HT1080 (cell line): ENCODE measurements at places on chromosomes 3 and 15. TPM values are rescaled to one million over a fixed set of nuclear protein-coding genes. Genes with fewer than 3 reads are reported as not detected.

ZCWPW2 gene
- total RNA-seq = not detected in 2 replicates

LARP6 gene
- total RNA-seq = 75.6 and 87.1 TPM in 2 replicates

GRCh38 chr15:38589502-38589901, 24.9 kb upstream of the RASGRP1 start:
- peak; percentile 59 for DNase-seq

GRCh38 chr3:185115371-185115770, 37.5 kb downstream of the C3orf70 start:
- no peak for DNase-seq

MAGI1 gene
- total RNA-seq = 12.4 and 15.2 TPM in 2 replicates

DNA sequence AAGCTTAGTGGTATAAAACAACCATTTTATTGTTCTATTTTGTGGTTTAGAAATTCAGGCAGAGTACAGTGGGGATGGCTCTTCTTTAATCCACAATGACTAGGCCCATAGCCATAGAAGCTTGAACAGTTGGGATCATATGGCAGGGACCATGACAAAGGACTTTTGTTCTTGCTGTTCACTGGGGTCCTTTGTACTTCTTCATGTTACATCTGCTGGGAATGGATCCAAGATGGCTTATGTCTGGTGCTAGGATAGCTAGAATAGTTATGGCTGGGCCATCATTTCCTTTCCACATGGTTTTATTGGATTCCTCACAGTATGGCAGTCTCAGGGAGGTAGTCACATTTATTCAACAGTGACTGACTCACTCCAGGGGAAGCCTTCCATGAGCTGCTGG, 427.9 kb upstream of the AGTR1 start:
- DNase-seq = peak; percentile 92

PIAS1 gene
- 8.1 and 22.7 TPM in 2 replicates for total RNA-seq

- no peak for DNase-seq
Measured at GRCh38 chr15:90234096-90234988, at the start of gene GDPGP1. GDPGP1 (plus strand) TSS chr15:90234209; CDS start chr15:90240909, 6,700 bp downstream.

- DNase-seq = no peak
Measured at GRCh38 chr3:135650309-135650708, 315.2 kb upstream of the PPP2R3A start.

GRCh38 chr15:62901909-62902546, 140.5 kb upstream of the TPM1 start:
- no peak for DNase-seq

- no peak for DNase-seq
Measured at GRCh38 chr3:23312866-23313265, 109.7 kb downstream of the UBE2E2 start.

DNA sequence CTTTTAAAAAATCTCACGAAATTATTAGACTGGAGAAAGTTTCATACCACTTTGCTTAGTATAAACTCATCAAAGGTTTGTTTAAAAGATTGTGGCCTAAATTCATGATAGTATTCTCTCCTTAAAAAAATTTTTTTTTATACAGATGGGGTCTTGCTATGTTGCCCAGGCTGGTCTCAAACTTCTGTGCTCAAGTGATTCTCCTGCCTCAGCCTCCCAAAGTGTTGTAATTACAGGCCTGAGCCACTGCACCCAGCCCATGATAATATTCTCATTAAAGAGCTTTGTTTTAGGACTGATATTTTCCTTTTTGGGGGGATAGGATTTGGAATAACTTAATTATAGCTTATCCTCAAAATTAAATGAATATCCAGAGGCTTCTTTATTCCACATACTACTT, 19.9 kb downstream of the ECT2 start:
- DNase-seq = no peak

DNA sequence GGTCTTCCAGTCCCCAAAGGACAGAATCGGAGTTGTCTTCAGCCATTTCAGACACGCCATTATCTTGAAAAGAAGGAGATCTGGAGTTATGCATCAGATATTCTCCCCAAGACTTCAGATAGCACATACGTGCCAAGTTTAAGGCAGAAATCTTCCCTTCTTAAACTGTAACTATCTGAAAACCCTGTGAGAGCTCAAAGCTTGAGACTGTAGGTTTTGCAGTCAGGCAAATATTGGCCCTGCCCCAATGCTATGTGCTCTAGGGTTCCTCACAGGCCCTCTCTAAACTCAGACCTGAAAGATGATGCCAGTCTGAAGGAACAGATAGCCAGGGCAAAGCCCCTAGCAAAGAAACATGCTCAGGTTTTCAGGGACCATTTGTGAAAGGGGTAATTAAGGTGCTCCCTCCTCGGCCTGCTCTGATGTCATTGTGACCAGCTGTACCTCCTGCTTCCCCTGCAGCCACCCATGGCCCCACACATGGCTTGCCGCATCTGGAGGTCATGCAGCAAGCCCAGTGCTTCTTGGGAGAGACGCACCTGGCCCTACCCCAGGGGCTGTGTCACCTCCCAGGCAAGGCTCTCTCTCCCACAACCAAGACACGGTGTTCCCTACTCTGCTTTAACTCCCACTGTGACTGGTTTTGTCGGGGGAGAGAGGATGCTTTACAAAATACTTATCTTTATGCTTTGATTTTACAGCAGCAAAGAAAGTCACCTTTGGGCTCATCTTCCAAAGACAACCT, 53.4 kb upstream of the POMGNT2 start:
- no peak for DNase-seq

CACNA2D3 gene
- 0.14 TPM in 1 of 2 replicates, not detected in the other for total RNA-seq

DNA sequence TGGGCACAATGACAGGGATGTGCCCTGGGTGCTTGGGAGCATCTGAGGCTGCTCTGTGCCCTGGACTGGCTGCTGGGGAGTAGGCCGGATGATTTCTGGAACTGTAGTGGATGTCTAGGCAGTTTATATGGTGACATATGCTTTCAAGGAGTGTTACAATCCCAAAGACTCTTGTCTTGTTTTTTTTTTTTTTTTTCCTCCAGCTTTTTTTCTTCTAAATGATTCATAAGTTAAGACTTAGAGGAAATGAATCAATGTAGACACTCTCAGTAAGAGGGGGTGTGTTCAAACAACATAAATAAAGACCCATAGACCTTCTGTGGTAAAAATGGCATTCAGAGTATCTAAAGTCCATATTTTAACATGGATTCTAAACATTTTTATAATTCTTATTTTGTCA, 706.1 kb upstream of the GOLIM4 start:
- DNase-seq = peak; percentile 94

GRCh38 chr3:129560911-129561594, 18.1 kb downstream of the H1-8 start:
- DNase-seq = no peak

TGM4 gene
- 0.03 TPM in 1 of 2 replicates, not detected in the other for total RNA-seq

CACNA1D gene
- total RNA-seq = not detected in 2 replicates

GRCh38 chr3:70861234-70861633, 548.8 kb upstream of the MDFIC2 start:
- DNase-seq = peak; percentile 33

- no peak for DNase-seq
Measured at GRCh38 chr3:170027233-170028102, 10.3 kb upstream of the GPR160 start.

- no peak for DNase-seq
Measured at GRCh38 chr3:121514496-121514895, 31.3 kb downstream of the POLQ start.

- no peak for DNase-seq
Measured at GRCh38 chr3:156519758-156520162, 35.2 kb downstream of the SSR3 start.

GRCh38 chr3:106157411-106157810, 288.6 kb upstream of the CBLB start:
- no peak for DNase-seq

IL5RA gene
- total RNA-seq = not detected in 2 replicates
